Stimulated activated CD4-positive, alpha-beta T cell treated with anti-CD3 and anti-CD28 coated beads, TNF-alpha, amount 100 ng/mL, for 1 hour (primary cell): ENCODE measurements at places on chromosomes 1 and 21.

DNA sequence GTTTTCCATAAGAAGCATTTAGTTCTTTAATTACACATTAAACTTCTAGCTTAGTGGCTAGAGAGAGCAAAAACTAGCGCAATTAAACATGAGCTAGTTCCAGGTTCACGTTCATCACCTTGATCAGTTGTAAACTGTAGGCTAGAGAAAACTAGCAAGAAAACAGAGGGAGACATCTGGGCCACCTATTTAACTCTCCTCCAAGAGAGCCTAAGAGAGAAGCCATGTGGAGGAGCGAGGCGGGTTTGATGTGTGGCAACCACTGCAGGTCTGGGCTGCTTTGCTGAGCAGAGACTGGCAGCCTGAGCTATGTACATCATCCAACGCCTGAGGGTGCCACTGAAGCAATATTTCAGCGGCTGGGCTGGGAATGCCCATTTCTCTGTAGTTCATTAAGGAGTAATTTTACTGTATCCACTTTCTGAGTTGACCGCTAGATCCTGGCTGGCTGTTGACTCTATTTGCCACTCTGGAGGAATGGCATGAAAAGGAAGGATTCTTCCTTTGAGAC is 252.9 kb downstream of the DYRK1A start:
- no peak for DNase-seq

DNA sequence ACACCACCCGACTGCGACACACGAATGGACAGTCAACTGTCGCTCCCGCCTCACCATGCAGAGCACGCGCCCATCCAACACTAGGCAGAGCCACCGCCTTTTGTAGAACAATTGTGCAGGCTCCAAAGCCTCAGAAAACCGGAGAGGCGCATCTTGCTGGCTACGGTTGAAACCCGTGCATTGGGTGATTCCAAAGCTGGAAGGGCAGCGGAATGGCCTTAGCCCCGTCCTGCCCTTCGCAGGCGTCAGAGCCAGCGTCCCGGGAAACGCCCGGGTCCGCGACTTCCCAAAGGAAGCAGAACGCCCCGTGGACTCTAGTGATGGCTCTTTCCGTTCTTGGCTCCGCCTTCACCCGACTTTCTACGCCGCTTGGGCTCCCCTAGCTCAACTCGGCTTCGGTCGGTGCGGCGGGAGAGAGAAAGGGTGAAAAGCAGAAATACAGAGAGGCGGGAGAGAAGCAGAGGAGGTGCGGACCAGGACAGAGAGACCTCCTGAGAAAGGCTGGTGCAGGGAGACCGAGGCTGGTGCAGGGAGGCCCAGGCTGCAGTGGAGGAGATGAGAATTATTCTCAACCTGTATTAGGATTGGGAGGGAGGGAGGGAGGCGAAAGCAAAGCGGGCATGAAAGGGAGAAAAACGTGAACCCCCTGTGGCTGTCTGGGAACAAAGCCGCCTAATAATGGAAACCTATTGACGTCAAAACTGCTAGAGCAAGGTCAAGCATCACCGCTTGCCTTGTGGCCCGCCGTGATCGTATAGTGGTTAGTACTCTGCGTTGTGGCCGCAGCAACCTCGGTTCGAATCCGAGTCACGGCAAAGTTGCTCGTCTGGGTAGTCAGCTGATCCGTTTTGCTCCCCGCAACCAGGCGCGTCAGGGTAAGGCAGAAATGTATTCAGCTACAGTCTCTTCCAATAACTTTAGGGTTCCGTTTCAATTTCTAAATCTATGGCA is 99.5 kb downstream of the PRKAB2 start:
- DNase-seq = no peak

- no peak for DNase-seq
Measured at GRCh38 chr1:165747632-165748447, 20.8 kb downstream of the TMCO1 start.

DNA sequence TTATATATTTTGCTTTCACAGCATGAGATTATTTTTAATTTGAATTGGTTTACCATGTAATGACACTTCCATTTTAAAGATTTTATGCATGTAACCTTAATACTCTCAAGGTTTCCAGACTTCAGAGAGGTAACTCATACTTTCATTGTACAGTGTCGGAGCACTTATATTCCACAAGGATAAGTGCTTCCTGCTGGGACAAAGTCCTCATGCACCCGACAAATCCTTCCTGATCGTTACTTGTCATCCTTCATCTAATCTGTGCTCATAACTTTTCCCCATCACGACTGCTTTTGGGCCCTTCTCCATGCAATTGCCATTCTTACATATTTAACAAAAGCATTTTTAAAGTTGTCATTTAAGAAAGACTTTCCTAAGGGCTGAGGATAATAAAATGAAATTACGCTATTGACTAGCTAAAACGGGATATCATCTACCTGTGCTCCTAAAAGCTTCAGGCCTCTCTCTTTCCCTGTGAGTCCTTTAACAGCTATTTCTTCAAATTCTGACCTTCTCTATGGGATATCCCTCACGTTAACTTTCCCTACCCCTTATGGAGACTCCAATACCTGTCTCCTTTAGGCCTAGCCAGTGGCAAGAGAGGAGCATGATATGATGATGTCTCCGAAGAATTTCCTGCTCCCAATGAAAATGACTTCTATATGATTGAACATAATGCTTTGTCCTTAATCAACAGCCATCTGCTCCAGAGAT is 59.3 kb downstream of the NCAM2 start:
- no peak for DNase-seq

GRCh38 chr21:29610779-29611360 is 312.1 kb downstream of the BACH1 start:
- no peak for DNase-seq

DNA sequence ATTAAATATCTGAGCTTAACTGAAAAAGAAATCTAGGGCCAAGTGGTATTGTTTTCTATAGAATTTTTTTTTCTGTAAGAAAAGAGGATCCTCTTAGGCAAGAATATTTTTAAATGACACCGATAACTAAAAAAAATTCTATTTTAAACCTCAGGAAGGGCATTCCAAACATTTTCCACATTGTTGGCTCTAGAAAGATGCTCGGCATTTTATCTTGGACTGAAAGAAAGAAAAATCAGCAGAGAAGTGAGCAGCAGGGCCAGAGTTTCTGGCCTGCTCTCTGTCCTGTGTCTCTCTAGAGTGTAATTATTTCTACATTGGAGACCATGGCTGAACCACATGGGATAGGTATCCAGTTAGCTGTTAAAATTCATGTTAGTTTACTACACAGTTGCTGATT is 192.5 kb upstream of the GREM2 start:
- no peak for DNase-seq

DNA sequence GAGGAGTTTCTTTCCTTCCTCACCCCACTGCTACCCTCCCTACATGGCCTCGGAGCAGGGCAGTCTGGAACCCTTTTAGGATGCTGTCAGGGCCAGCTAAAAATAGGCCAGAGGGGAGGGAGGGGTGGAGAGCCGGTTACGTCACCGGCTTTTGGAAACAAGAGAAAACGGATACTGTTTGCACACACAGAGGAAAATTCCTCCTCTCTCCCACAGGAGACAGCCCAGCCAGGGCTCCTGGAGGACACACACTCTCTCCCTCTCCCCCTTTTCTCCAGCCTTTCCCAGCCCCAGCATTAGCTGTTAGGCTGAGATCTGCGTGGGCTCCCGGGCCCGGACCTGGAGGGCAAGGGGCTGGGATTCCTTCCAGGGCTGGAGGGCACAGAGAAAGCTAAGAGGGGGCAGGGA is 20.0 kb upstream of the ALDH4A1 start:
- no peak for DNase-seq

GRCh38 chr21:33390479-33390878 is 12.7 kb upstream of the IFNGR2 start:
- no peak for DNase-seq

GRCh38 chr1:111615870-111616715 is 3.5 kb upstream of the RAP1A start:
- peak; percentile 35 for DNase-seq

DNA sequence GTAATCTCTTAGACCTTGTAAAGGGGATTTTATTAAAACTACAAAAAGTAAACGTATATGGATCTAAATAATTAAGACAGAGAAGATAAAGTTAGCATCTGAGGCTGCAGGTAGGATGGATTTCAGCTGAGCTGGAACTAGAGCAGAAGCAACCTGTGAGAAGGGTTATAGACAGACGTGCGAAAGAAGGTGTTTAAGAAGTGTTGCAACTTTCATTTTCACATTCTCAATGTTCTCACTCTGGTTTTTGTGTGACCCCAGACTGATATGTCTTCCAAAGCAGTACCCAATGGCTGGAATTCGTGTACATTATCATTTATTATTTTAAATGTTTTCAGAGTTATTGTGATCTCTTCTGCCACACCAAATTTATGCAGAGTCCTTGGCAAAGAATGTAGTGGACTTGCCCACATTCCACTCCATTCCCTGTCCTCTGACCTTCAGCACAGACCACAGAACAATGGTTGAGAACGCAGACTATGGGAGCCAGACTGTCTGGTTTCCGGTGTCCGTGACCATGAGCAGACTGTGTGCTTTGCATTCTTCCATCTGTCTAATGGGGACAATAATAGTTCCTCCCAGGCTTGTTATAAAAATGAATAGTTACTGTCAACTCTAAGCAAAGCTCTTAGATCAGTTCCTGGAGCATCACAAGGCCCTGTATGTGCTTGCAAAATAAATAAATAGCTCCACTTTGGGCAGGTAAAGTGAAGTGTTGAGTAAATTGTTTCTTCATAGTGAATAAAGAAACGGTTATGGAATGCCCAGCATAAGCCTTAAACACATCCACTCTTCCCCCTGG is 140.6 kb upstream of the SAMSN1 start:
- no peak for DNase-seq

- no peak for DNase-seq
Measured at GRCh38 chr21:39947031-39947430, 79.8 kb downstream of the PCP4 start.

- no peak for DNase-seq
Measured at GRCh38 chr1:41496080-41497055, 11.9 kb upstream of the EDN2 start.

GRCh38 chr1:56814205-56814604 is 5.0 kb downstream of the FYB2 start:
- DNase-seq = no peak

DNA sequence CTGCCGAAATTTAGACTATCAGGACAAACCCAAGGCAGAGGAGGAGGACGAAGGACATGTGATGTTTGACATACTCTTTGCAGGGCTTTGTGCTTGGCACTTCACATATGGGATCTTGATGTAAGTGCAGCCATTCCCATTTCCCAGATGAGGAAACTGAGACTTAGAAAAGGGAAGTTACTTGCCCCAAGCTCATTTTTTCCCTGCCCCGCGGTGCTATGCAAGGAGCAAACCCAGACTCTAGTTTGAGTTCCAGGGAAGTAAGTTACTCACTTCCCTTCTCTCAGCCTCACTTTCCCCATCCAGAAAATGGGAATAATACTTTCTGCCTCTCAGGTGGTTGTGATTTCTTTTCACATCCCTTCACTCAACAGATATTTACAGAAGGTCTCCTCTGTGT is 4.5 kb upstream of the FOXO6 start:
- DNase-seq = no peak

GRCh38 chr1:245412306-245412705 is 257.5 kb downstream of the KIF26B start:
- no peak for DNase-seq

GRCh38 chr1:110873856-110874255 is 908 bp downstream of the CD53 start:
- no peak for DNase-seq

DNA sequence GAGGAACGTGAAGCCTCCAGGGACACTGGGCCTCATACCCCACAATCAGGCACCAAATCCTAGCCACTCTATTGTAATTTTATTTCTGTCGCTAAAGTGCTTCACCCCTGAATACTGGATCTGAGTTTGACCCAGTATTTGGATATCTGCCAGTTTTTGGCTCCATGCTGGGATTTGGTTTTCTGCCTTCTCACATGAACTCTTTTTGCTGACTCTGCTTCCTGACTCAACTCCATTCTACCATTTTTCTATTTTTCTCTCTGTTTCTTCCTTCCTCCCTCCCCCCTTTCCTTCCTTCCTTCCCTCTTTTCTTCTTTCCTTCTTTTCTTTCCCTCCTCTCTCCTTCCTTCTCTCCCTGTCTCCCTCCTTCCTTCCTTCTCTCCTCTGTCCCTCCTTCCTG is 151.3 kb upstream of the GJB5 start:
- no peak for DNase-seq

DNA sequence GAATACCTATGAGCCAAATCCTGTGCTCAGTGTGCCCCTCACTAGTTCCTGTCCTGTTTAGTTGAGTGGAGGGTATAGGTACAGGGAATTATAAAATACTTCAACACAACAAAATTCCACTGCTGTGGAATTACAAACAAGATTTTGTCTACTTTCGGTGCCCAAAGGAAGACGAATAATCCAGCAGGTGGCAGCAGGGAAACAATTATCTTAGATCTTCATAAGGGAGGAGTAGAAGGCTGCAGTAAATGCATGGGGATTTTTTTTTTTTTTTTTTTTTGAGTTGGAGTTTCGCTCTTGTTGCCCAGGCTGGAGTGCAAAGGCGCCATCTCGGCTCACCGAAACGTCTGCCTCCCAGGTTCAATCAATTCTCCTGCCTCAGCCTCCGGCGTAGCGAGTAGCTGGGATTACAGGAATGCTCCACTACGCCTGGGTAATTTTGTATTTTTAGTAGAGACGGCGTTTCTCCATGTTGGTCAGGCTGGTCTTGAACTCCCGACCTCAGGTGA is 2.0 kb upstream of the PIP5K1A start:
- DNase-seq = no peak

- no peak for DNase-seq
Measured at GRCh38 chr21:31668651-31669491, 9.4 kb downstream of the SOD1 start.

GRCh38 chr1:184462155-184462554 is 75.3 kb downstream of the C1orf21 start:
- DNase-seq = no peak

DNA sequence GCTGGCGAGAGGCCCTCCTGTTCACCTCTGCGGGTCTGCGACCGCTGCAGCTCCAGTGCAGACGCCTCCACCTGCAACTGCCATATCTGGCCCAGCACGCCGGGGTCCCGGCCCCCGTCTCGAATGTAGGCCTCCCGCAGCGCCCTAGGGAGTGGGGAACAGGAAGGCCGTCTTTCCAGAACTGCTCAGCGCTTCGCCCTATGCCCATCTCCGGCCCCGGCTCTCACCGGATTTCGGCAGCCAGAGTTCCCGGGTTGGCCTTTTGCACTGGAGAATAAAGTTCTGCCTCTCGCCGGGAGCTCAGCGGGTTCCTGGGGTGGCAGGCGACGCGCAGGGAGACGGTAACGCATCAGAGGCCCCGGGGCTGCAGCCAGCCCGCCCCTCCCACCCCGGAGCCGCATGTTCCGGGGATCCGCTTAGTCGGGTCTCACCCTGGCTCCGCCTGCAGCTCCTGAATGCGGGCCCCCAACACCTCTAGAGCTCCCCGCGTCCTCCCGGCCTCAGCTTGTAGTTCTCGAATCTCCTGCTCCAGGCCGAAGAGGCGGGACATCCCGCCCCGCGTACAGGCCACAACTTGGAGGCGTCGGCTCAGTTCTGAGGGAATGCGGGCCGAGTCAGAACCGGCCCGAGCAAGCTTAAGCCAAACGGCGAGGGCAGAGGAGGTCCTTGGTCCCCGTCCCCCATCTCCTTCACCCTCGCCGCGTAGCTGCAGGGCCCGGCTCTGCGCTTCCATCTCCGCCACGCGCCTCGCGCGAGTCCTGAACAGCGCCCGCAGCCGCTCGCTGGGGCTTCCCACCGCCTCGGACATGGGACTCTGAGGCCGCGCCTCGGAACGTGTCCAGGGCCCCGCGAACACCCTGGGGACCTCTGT is 1.1 kb downstream of the CCDC17 start:
- DNase-seq = no peak

- DNase-seq = no peak
Measured at GRCh38 chr1:234870020-234870981, 258.3 kb downstream of the TOMM20 start.
